ENCODE measurements at places on chromosomes 4 and X.

GRCh38 chr4:18192901-18193300, 171.3 kb upstream of the LCORL start:
- H3K4me1 ChIP-seq, result no peaks in the 10 kb centered on the region
- H3K36me3 ChIP-seq, result no peaks in the 10 kb centered on the region
- H3K4me3 ChIP-seq, result no peak overlapping the region
- H3K27ac ChIP-seq, result no peak overlapping the region
- DNase-seq, result no peak

DNA sequence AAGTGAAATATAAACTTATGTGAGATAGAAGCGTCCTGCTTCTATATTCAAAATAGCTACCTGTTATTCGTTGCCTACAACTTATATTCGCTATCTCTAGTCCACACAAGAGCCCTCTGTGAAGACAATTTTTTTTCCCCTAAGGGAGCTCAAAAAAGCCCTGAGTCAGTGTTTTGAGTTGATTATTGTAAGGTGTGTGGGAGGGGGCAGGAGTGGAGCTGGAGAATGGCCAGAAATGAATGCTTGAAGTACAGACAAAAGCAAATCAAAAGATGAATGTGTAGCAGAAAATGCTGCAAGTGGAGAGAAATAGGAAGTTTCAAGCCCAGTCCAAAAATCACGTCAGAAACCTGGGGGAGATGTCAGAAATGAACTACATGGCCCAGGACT, 655.0 kb upstream of the LCORL start:
- H3K4me3 ChIP-seq, result no peak overlapping the region
- H3K4me1 ChIP-seq, result no peaks in the 10 kb centered on the region
- no peaks in the 10 kb centered on the region for H3K36me3 ChIP-seq
- DNase-seq, result no peak
- H3K27ac ChIP-seq, result no peak overlapping the region

DNA sequence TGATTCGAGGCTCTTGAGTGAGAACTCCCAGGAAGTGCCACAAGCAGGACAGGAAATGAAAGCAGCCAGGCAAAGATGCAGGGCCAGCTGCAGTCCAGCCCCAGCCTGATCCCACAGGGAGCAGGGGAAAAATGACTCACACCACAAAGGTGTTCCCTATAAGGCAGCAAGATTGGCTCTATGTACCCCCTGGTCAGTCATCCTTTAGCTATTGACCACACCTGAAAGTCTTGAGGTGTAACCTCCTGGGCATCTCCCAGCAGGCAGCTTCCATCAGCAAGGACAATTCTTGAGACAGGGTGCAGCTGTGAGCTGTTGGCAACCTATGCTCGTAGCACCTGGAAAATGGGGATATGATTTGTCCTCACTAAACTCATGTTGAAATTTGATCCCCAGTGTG, 27.9 kb upstream of the EXOC1L start:
- H3K4me1 ChIP-seq, result peaks cover 6% of the 10 kb centered on the region
- H3K27me3 ChIP-seq, result peaks cover 67% of the 10 kb centered on the region
- no peaks in the 10 kb centered on the region for H3K36me3 ChIP-seq
- DNase-seq, result no peak
- no peak overlapping the region for H3K27ac ChIP-seq

GRCh38 chr4:62622089-62622488, 1422.0 kb downstream of the ADGRL3 start:
- DNase-seq, result no peak
- H3K36me3 ChIP-seq, result no peaks in the 10 kb centered on the region
- H3K27me3 ChIP-seq, result no peaks in the 10 kb centered on the region
- no peak overlapping the region for H3K4me3 ChIP-seq

GRCh38 chrX:79140731-79141130, 3.8 kb upstream of the GPR174 start:
- no peaks in the 10 kb centered on the region for H3K36me3 ChIP-seq
- DNase-seq, result no peak
- no peak overlapping the region for H3K27ac ChIP-seq
- no peak overlapping the region for H3K4me3 ChIP-seq
- no peaks in the 10 kb centered on the region for H3K4me1 ChIP-seq

GRCh38 chrX:70452143-70452733, 7.6 kb downstream of the DLG3 start:
- peak overlapping the region; percentile 65 for H3K27ac ChIP-seq
- no peaks in the 10 kb centered on the region for H3K27me3 ChIP-seq
- no peaks in the 10 kb centered on the region for H3K4me1 ChIP-seq
- H3K4me3 ChIP-seq, result peak overlapping the region; percentile 60

DNA sequence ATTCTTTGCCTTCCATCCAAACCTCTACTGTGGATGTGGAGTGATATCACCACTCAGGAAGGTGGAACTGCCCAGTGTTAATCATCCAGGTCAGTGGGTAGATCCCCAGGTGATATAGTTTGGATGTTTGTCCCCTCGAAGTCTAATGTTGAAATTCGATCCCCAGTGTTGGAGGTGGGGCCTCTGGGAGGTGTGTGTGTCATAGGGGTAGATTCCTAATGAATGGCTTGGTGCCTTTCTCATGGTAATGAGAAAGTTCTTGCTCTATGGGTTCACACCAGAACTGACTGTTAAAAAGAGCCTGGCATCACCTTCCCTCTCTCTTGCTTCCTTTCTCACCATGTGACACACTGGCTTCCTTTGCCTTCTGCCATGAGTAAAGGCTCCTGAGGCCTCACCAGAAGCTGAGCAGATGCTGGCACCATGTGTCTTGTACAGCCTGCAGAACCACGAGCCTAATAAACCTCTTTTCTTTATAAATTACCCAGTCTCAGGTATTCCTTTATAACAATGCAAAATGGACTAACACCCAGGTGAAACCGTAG, 6.8 kb upstream of the SOWAHB start:
- no peaks in the 10 kb centered on the region for H3K27me3 ChIP-seq
- H3K4me1 ChIP-seq, result no peaks in the 10 kb centered on the region
- no peak for DNase-seq
- H3K27ac ChIP-seq, result no peak overlapping the region
- H3K36me3 ChIP-seq, result no peaks in the 10 kb centered on the region
- no peak overlapping the region for H3K4me3 ChIP-seq

DNA sequence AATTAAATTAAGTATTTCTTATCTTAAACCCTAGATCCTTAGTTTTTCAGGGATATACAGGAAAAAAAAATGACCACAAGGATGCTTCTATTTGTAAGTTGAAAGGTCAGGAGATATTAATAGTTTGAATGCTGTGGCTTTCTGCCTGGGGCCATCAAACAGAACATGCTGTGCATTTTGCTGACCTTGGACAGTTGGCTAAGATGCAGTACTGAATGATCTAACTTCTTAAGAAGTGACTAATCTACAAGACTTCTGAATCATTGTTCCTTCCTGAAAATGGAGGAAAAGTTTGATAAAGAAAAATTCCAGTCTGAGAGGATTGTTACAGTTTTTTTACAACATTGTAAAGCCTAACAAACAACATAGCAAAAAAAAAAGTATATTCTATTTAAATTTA, 237.8 kb upstream of the JADE1 start:
- H3K4me1 ChIP-seq, result peaks cover 14% of the 10 kb centered on the region
- H3K27ac ChIP-seq, result peak overlapping the region; percentile 48
- H3K27me3 ChIP-seq, result no peaks in the 10 kb centered on the region
- no peaks in the 10 kb centered on the region for H3K36me3 ChIP-seq

DNA sequence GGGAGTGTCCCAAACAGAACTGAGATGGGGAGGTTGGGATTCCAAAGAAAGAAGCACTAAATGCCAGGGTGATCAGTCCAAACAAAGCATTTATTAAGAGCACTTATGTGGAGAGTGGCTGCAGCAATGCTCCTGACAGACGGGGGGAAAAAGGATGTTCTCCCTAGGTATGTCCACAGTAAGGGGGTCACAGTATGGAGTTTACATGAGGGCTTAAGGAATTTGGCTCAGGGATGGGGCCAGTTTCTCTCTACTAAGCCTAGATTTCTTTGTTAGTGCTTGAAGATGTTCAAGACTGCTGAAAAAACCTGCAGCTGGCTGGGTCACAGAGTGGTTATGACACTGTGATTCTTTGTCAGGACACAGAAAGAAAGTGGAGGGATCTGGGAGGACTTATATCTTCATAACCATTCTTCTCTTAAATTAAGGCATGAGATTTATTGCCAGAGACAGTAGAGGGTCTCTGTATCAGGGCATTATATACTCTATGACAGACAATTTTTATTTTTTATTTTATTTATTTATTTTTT, 1468.0 kb downstream of the C4orf33 start:
- no peak overlapping the region for H3K27ac ChIP-seq
- no peaks in the 10 kb centered on the region for H3K36me3 ChIP-seq
- H3K27me3 ChIP-seq, result no peaks in the 10 kb centered on the region
- no peak for DNase-seq

DNA sequence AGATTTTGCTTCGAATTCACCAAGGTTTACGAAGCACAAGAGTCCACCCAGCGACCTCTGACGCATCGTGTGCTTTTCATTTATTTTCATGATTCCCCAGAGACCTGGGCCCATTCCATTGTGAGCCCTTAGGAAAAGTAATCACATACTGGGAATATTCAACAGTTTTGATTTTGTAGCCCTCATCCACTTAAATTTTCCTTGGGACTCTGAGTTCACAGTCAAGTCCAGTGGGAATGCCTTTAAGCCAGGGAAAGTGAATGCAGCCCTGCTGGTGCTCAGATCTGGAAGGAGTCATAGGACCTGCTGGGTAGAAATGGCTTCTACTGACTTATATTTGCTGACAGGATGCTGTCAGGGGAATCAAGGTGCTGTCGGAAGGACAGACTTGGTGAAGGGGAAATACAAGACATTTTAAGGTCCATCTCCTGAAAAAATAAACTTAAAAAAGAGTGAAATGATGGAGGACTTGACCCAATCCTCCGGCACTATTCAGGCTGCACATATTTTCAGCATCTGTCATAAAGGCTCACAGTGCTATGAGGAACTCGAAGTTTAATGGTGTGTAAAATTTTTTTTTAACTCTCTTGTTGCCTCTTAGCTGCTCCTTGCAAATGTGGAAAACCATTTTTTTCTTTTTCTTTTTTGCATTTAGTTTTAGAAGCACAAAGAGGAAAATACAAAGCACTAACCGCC, 204.9 kb downstream of the MID1 start:
- H3K36me3 ChIP-seq, result no peaks in the 10 kb centered on the region
- no peaks in the 10 kb centered on the region for H3K27me3 ChIP-seq
- no peak for DNase-seq
- no peak overlapping the region for H3K27ac ChIP-seq

DNA sequence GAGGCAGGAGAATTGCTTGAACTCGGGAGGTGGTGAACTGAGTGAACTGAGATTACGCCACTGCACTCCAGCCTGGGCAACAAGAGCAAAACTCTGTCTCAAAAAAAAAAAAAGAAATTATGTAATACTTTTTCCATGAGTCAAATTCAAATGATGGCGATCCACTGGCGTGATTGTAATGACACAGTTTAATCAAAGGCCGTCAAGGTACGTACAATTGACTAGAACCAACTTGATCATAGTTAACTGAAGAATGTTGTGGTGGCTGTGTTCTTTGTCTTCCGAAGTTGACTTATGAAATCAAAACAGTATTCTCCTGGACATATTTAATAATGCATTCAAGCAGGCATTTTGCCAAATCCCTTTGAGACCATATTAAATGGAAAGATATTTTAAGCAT, 318.6 kb upstream of the FAT1 start:
- no peak for DNase-seq
- H3K36me3 ChIP-seq, result no peaks in the 10 kb centered on the region
- no peak overlapping the region for H3K27ac ChIP-seq
- no peaks in the 10 kb centered on the region for H3K4me1 ChIP-seq
- H3K27me3 ChIP-seq, result no peaks in the 10 kb centered on the region
- no peak overlapping the region for H3K4me3 ChIP-seq

GRCh38 chrX:51158231-51158630, 174.4 kb upstream of the NUDT10 start:
- DNase-seq, result no peak
- H3K27me3 ChIP-seq, result no peaks in the 10 kb centered on the region
- H3K36me3 ChIP-seq, result no peaks in the 10 kb centered on the region
- H3K27ac ChIP-seq, result no peak overlapping the region
- H3K4me3 ChIP-seq, result no peak overlapping the region
- H3K4me1 ChIP-seq, result no peaks in the 10 kb centered on the region

DNA sequence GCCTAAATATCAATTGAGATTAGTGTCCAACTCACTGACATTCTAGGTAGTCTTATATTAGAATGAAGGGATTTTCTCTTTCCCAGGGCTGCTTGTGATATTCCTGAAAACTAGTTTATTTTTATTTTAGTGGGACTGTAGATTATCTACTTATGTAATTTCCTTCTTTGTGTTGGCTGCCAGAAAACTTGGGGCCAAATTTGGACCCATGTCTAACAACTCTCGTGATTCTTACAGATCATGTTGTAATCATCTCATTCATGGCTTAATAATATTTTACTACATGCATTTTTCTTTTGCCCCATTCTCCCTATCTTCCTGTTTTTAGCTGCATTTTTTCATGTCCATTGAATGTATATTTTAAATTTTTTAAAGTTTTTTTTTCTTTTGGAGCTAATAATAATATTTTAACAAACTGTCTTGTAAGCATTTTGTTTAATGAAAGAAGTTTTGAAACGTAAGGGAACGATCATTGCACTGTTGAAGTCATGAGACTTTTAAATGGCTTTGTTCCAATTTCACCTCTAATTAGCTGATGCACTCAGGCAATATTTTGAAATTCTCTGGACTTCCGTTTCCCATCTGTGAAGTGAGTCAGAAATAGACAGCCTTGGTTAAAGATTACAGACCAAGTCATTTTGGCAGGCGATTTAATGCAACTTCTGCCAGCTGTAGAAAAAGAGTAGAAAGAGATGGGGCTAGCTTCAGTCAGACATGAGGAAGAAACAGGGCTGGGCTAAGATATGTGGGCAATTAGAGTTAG, 14.3 kb upstream of the TDO2 start:
- DNase-seq, result no peak
- H3K4me1 ChIP-seq, result no peaks in the 10 kb centered on the region
- no peaks in the 10 kb centered on the region for H3K36me3 ChIP-seq
- no peaks in the 10 kb centered on the region for H3K27me3 ChIP-seq
- H3K27ac ChIP-seq, result no peak overlapping the region

GRCh38 chr4:28254003-28254402, 1393.4 kb downstream of the STIM2 start:
- no peaks in the 10 kb centered on the region for H3K36me3 ChIP-seq
- no peaks in the 10 kb centered on the region for H3K4me1 ChIP-seq

DNA sequence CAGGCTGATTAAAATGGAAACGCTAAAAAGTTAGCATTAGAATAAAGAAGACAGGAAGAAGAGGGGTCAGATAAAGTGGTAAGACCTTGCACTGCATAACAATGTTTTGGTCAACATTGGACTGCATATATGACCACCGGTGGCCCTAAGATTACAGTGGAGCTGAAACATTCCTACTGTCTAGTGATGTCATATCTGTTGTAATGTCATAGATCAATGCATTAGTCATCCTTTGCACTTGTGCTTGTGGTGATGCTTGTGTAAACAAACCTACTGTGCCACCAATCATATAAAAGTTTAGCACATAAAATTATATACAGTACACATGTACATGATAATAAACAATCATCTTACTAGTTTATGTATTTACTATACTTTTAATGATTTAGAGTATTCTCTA, 73.0 kb downstream of the TMEM165 start:
- H3K36me3 ChIP-seq, result peaks cover 9% of the 10 kb centered on the region
- no peaks in the 10 kb centered on the region for H3K27me3 ChIP-seq
- H3K4me3 ChIP-seq, result no peak overlapping the region
- DNase-seq, result no peak

Measured in heart right ventricle (tissue), 16 donors.